ENCODE measurements at places on chromosomes 7 and 10. TPM values are rescaled to one million over a fixed set of nuclear protein-coding genes. Genes with fewer than 3 reads are reported as not detected.
A peak's percentile ranks its signal among the peaks of the same experiment; 100 is the strongest.

DNA sequence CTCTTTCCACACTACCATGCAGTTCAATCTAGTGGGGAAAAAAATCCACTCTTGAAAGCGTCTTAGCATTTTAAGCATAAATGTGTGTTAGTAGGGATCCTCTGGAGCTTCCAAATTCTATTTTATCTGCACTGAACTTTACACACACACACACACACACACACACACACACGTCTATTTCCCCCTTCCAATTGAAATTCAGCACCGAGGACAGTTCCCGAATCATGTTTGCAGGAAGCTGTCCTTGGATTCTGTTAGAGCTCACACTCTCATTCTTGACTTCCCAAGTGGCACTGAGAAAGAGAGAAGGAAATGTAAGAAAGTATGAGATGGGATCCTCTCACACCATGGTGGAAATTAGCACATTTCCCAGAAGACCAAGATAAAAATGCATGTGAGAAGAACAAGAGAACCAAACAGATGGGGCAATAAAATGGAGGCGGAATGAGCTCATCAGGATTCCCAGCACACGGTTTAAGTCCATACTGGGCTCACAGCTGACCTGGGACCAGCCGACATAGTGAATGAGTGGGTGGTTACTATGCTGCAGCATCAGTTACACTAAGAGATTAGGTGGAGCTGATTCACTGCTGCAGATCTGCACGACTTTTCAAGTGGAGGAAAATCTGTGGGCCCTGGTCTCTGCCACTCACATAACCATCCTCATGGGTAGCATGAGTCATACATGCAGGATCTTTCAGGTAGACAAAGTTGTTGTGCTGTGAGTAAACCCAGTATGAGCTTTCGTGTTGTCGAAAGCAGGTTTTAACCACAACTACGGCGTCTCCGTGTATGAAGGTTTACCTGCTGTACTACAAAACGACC is 3.3 kb upstream of the NPTX2 start:
- peaks cover 3% of the 10 kb centered on the region for H3K4me1 ChIP-seq
- peak; percentile 75 for DNase-seq
- no peaks in the 10 kb centered on the region for H3K36me3 ChIP-seq
- H3K4me3 ChIP-seq = no peak overlapping the region
- H3K27ac ChIP-seq = no peak overlapping the region
- no peaks in the 10 kb centered on the region for H3K27me3 ChIP-seq

GRCh38 chr7:99193527-99194220 is 14.2 kb downstream of the KPNA7 start:
- no peak overlapping the region for H3K27ac ChIP-seq
- no peak for DNase-seq
- peaks cover 3% of the 10 kb centered on the region for H3K36me3 ChIP-seq
- peaks cover 4% of the 10 kb centered on the region for H3K4me1 ChIP-seq
- no peaks in the 10 kb centered on the region for H3K27me3 ChIP-seq

DNA sequence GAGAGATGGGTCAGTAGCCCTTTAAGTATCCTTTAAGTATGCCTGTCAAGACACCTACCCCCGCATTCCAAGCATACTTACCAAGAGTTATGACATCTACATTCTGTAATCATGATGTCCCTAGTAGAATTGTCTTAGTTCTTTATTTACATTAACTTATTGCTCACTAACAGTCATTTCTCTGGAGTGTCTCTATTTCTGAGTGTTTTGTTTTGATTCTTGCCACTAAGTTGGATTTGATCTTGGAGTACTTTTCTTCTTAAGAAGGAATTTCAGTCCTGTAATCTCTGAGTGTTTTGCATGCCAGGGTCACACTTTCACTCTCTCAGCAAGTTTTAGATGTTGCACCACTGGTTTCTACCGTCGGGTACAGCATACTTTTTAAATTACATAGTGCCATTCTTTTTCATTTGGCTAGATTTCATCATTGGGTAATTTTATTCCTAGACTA is 1053.9 kb downstream of the KCNMA1 start:
- DNase-seq = no peak
- no peaks in the 10 kb centered on the region for H3K27me3 ChIP-seq
- H3K36me3 ChIP-seq = no peaks in the 10 kb centered on the region
- no peak overlapping the region for H3K4me3 ChIP-seq

KEL gene
- 0.36 TPM for total RNA-seq

CDNF gene
- 1.2 TPM for total RNA-seq

POLR2J2 gene
- 13.2 TPM for total RNA-seq

FAM25G gene
- not detected for total RNA-seq

NPSR1 gene
- total RNA-seq = not detected

GRCh38 chr7:155930061-155930460 is 117.8 kb upstream of the SHH start:
- no peaks in the 10 kb centered on the region for H3K36me3 ChIP-seq
- no peaks in the 10 kb centered on the region for H3K4me1 ChIP-seq
- no peak for DNase-seq
- H3K27me3 ChIP-seq = no peaks in the 10 kb centered on the region

DNA sequence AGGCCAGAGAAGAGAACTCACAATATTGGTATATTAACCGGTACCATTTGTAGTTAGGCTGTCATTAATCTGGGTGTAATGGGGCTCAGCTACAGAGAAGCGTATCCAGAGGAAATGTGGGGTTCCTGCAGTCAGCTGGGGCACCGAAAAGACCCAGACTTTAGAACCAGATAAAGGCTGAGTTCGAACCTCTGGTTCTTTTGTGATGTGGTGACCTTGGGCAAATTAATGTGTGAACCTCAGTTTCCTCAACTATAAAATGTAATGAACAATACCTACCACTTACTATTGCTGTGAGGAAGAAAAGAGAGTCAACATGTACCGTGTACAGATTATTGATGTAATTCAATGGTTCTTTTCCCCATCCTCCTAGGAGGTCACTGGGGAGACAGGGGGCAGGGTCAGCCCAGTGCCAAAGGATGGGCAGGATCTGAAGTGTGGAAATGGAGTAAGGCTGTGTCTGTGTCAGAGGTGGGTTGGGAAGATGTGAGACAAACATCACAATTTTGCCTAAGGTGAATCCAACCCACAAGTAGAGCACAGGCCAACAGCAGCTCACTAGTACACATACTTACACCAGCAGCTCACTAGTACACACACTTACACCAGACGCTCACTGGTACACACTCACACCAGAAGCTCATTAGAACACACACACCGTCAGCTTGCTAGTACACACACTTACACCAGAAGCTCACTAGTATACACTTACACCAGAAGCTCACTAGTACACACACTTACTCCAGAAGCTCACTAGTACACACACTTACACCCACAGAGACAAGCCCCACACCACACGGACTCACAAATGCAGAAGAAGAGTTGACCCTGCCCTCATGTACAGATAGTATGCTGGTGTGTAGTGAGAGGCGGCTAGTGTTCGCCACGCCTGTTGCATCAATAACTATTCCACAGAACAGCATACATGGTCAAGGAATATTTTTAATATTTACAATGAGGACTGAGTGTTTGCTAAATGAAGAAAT is 28.0 kb downstream of the PRSS2 start:
- H3K27ac ChIP-seq = no peak overlapping the region
- no peak overlapping the region for H3K4me3 ChIP-seq
- no peaks in the 10 kb centered on the region for H3K27me3 ChIP-seq
- H3K4me1 ChIP-seq = no peaks in the 10 kb centered on the region

TLX1 gene
- total RNA-seq = not detected

- H3K36me3 ChIP-seq = no peaks in the 10 kb centered on the region
- no peak overlapping the region for H3K27ac ChIP-seq
- H3K4me1 ChIP-seq = peaks cover 3% of the 10 kb centered on the region
- H3K4me3 ChIP-seq = no peak overlapping the region
- H3K27me3 ChIP-seq = no peaks in the 10 kb centered on the region
Observed at GRCh38 chr7:128415217-128415785, 5.5 kb upstream of the IMPDH1 start.

- H3K27ac ChIP-seq = no peak overlapping the region
Observed at GRCh38 chr10:1870491-1870890, 133.2 kb upstream of the ADARB2 start.

DNA sequence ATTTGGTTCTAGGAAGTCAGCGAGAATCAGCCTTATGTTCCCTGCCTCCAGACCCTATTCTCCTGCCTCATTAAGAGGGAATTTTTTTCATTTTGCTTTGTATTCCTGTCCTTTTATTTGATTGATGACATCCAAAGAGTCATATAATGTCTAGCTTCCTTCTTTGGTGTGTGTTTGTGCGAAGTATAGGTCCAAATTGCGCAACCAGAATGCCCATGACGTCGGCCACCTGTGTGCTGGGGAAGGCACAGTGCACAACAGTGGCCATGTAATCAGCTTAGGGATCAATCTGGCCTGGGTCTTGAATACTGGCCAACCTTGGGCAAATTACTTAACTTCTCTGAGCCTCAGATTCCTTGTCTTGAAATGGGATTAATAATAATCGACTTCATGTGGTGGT is 206.2 kb downstream of the VTI1A start:
- H3K4me3 ChIP-seq = no peak overlapping the region
- no peaks in the 10 kb centered on the region for H3K27me3 ChIP-seq
- DNase-seq = no peak
- no peaks in the 10 kb centered on the region for H3K4me1 ChIP-seq
